NCI-H69 (cell line): ENCODE measurements at places on chromosomes 1 and 21.

DNA sequence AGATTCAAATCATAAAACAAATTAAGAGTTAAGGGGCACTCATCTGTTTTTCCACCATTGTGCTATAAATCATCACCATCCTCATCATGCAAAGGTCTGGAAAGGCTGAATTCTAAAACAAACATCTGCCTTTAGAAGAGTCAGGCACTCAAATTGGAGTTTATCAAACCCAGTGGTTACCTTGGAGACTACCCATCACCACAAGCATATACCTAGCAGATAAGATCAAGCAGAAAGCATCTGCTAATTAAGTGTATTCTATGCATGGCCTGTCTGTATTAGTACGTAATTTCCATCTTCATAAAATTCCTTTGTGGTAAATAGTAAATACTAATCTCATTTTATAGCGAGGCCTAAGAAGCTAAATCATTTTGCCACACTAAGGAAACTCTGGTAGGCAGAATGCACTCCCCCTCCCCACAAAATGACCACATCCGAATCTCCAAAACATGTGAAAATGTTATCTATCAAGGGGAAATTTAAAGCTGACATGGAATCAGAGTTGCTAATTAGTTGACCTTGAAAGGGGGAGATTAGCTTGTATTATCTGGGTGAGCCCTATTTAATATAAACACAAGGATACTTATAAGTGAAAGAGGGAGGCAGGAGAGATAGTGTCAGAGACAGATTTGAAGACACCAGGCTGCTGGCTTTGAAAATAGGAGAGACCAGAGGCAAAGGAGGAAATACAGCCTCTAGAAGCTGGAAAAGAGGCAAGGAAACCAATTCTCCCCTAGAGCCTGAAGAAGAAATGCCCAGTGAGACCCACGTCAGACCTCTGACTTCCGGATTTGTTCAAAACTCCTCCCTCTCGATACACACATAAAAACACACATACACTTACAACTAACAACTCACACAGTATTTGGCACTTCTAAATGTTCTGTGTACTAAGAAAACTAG, 23.2 kb downstream of the ARID4B start:
- DNase-seq = peak; percentile 6

DNA sequence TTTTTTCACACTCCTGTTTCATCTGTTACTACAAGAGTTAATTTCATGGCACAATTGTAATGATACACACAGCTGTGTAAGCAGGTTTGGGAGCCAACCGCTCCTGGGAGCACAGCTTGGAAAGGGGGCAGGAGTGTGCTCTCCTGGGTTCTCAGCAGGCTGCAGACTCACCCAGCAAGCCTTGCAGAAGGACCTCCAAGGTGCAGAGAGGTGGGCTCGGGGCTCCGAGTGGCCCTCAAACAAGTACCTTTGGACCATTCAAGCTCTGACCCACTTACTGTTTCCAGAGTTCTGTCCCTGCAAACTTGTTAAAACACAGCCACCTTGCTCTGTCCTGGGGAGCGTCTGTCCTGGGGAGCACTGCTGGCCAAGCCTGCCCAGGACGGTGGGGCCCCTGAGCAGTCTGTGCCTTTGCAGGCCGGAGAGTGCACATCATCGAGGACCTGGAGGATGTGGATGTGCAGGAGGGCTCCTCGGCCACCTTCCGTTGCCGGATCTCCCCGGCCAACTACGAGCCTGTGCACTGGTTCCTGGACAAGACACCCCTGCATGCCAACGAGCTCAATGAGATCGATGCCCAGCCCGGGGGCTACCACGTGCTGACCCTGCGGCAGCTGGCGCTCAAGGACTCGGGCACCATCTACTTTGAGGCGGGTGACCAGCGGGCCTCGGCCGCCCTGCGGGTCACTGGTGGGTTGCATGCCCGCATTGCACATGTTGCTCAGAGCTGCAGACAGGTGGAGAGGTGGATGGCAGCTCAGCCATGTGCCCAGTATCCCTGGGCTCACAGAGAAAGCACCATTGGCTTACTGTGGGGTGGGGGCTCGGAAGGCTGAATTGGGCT, 78.0 kb downstream of the OBSCN start:
- no peak for DNase-seq

- DNase-seq = peak; percentile 4
Observed at GRCh38 chr1:43344267-43344850, 6.7 kb downstream of the MPL start.

- DNase-seq = peak; percentile 26
Observed at GRCh38 chr1:5067246-5067645, 412.8 kb downstream of the AJAP1 start.

GRCh38 chr1:33841494-33841893, 22.4 kb upstream of the HMGB4 start:
- DNase-seq = no peak

DNA sequence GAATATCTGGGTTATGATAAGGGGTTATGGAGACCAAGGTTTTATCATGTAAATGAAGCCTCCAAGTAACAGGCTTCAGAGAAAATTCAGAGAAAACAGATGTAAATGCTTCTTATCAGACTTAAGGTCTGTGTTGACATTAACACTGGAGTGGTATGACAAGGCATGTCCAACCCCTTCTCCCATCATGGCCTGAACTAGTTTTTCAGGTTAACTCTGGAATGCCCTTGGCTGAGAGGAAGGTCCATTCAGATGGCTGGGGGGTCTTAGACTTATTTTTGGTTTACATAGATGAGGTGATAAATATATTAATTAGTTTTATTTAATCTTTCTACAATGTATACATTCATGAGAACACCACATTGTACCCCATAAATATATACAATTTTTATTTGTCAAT, 399.6 kb downstream of the TBX15 start:
- no peak for DNase-seq

DNA sequence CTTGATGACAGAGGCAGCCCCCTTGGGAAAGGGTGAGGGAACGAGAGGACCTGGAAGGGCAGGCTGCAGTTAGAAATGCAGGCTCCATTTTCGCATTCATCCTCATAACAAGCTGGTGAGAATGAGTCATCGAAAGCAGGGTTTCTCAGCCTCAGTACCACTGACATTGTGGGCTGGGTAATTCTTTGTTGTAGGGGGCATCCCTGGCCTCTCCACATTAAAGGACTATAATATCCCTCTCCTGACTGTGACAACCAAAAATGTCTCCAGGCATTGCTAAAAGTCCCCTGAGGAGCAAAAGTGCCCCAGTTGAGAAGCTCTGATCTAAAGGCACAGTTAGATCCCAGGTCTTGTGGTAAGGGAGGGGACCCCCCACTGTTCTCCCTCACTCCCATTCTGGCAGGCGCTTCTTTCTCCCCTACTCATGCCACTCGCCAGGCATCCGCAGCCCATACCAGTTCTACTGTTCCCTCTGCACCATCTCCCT, 20.4 kb downstream of the KCNN3 start:
- no peak for DNase-seq

DNA sequence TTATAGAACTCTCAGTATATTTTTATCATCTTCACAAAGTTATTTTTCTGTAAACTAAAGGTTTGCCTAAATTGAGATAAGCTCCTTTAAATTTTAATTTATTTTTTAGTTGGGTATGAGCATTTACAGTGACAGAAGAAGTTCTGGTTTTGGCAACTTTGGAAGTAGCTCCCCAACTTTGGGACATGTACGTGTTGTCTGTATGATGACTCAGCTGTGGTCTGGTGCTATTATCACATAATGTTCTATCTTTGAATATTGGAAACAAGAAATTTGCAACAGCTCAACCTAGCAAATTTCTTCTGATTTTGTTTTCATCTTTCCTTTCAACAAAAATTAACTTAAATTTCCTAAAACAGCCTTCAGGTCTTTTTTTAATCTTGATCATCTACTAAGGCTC, 46.6 kb upstream of the C1orf105 start:
- DNase-seq = no peak

GRCh38 chr1:18581420-18581880, 49.2 kb upstream of the PAX7 start:
- peak; percentile 75 for DNase-seq

- DNase-seq = no peak
Observed at GRCh38 chr1:65097076-65097475, 50.9 kb upstream of the AK4 start.

- DNase-seq = no peak
Observed at GRCh38 chr1:180571060-180571831, 12.5 kb downstream of the OVAAL start.

- peak; percentile 100 for DNase-seq
Observed at GRCh38 chr1:145891587-145892485, 6.2 kb upstream of the ANKRD35 start.

GRCh38 chr1:111719135-111719534, 20.1 kb downstream of the INKA2 start:
- DNase-seq = no peak

DNA sequence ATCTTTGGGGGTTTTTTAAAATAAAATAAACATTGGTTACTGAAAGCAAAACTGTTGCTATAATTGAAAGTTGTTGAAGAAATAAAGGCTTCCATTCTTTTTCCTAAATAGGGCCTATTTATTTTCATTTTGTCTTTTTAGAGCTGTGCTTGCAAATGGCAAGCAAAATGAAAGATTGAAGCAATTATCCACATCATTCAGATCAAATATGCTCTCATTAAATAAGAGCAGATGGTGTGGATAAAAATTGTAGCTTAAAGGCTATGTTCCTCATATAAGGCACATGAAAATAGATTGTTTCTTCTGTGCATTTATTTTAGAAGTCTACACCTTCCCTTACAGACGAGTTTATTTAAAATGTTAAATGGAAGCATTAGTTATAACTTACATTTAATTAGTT, 1317.7 kb downstream of the MRPL39 start:
- DNase-seq = peak; percentile 84

DNA sequence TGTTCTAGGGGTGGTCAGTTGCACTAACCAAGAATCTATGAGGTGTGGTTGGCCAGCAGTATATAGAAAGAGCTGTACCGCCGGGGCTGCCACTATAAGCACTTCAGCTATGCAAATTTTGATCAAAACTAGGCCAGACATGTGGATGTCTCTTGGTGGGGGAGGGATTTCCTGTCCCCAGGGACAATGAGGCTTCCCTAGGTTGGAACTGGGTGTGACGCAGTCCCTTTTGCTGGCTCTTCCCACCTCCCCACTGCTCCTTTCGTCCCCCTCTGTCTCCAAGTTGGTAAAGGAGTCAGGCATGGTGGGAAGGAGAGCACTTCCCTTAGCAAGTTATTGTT, 13.6 kb downstream of the SDCCAG8 start:
- DNase-seq = no peak
